Stimulated activated CD4-positive, alpha-beta T cell treated with anti-CD3 and anti-CD28 coated beads, Interleukin-1b, Interleukin-23, amount 100 ng/mL, for 1 hour (primary cell): ENCODE measurements at places on chromosomes 7 and 10.
A peak's percentile ranks its signal among the peaks of the same experiment; 100 is the strongest.

DNA sequence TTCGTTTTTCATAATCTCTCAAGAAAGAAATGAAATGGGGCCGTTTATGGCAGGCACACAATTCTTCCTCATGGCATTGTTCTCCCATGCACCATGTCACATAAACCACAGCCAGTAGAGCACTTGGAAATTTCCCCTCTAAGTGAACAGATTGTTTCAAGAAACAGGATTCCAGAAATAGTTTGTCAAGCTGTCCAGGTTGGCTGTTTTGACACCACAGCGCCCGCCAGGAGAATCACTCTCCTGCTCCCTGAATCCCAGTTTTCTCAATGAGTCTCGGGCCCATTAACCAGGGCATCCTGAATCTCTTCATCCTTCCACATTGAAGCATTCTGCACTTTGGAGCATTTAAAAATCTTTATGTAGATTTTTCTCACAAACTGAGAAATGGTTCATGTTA is 172.2 kb upstream of the NEBL start:
- DNase-seq = no peak

GRCh38 chr10:14023673-14024328 is 306.9 kb downstream of the FRMD4A start:
- DNase-seq = no peak

DNA sequence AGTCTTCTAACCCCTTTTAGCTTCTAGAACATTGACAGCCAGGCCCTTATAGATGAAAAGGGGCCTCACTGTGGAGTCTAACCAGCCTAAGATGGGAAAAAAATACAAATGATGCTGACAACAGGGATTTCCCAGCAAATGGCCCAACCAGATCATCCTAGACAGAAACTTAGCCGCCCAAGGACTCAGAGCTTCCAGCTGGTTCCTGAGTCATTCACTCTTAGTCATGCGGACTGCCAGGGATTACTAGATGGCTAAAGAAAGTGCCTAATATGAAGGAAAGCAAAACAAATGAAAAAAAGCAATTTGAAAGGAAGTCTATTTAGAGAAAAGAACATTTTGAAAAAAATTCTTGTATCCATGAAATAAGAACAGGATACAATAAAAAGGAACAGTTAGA is 23.7 kb downstream of the TSPAN14 start:
- no peak for DNase-seq

- DNase-seq = no peak
These were observed 1.3 kb downstream of the KAZALD1 start for GRCh38 chr10:101063050-101063525.

- DNase-seq = no peak
These were observed 93.5 kb upstream of the DDC start for GRCh38 chr7:50658696-50659095.

DNA sequence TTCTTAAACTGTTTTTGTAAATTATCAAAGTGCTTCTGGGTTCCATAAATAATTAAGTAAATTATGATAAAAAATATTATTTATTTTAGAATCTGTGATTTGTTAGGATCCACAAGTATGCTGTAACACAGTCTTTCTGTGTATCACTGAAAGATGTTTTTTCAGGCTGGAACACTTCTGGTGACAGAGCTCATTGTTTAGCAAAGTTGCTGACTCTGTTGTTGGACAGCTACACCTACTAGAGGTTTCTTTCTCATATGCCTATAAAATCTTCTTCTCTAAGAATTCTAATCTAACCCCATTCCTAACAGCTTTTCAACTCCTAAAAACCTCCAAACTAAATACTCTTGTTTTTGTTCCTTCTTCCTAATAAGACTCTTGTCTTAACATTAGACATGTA is 176.8 kb downstream of the THSD7A start:
- no peak for DNase-seq

GRCh38 chr7:23531794-23532489 is at the start of gene TRA2A:
Gene TRA2A, minus strand, starts transcription at chr7:23531981. Its CDS starts 157 bp downstream, at chr7:23531824.
- DNase-seq = peak; percentile 90

- no peak for DNase-seq
These were observed 48.1 kb downstream of the WIPF3 start for GRCh38 chr7:29854257-29854938.

- DNase-seq = no peak
These were observed 2.0 kb downstream of the ANLN start for GRCh38 chr7:36391436-36392198.

DNA sequence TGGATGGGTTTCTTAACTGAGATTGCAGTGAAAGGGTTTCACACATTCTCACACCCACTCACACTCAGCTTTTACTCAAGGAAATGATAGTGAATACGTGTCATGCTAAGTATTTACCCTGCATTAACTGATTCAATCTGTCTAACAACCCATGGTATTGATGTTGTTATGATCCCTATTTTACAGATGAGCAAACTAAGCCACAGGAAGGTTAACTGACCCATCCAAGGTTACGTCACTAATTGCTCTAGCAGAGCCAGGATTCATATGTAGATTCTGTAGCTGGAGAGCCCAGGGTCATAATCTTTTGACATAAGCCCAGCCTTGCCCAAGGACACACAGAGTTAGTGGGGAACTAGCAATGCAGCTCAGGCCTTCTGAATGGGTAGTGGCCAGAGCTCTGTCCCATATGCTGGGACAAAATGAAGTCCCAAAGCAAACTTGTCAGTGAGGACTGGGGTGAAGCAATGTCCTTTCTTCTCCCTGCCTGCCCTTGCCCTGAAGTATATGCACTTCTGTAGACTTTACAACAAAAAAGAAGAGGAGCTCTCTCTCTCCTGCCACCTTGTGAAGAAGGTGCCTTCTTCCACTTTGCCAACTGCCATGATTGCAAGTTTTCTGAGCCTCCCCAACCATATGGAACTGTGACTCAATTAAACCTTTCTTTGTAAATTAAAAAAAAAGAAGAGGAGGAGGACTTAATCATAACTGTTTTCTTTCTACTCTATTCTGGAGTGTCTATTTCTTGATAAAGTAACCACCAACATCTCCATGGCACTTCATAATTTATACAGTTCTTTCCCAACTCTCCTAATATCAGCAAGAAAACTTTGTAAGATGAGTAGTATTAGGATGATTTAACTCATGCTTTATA is 4.9 kb upstream of the CYP3A7 start:
- no peak for DNase-seq

DNA sequence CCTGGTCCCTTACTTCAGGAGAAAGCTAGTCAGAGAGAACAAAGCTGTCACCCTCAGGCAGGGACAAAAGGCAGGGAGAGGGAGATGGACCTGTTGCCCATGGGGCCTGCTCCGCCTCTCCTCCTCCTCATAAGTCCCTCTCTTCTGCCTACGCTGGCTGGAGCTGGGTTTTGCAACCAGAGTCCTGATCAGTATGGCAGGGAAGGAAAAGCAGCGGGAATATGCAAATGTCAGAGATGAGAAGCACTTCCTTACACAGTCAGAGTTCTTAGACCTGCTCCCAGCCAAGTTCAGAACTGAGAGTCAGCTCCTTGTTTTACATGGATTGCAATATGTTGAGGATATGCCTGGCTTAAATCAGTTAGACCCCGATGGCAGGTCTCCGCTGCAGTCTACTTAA is 231.1 kb downstream of the ADAM12 start:
- no peak for DNase-seq

DNA sequence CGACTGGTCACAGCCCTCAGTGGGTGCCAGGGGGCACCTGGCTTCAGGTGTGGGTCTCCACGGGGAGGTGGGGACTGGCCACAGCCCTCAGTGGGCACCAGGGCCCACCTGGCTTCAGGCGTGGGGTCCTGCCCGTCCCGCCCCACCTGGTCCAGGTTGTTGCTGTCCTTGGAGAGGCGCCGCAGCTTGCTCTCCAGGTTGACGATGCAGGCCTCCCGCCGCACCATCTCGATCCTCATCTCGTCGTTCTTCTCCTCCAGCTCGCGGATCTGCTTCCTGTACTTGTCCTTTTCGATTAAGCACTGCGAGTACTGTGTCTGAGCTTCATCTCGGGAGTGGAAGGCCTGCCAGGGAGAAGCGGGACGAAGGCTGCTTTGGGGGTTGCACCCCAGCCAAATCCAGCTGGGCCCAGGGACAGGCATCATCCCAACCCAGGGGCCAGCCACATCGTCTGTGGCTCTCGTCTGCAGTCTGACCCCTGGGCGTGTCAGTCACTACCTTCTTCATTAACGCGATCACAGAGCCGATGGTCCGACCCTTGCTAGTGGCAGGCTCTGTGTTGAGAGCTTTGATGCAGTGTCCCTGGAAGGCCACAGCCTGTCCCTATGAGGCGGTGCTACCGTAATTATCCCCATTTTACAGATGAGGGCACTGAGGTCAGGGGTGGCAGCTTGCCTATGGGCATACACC is 92.9 kb upstream of the GNA12 start:
- DNase-seq = no peak

GRCh38 chr7:98619450-98620321 is 2.6 kb downstream of the NPTX2 start:
- no peak for DNase-seq

DNA sequence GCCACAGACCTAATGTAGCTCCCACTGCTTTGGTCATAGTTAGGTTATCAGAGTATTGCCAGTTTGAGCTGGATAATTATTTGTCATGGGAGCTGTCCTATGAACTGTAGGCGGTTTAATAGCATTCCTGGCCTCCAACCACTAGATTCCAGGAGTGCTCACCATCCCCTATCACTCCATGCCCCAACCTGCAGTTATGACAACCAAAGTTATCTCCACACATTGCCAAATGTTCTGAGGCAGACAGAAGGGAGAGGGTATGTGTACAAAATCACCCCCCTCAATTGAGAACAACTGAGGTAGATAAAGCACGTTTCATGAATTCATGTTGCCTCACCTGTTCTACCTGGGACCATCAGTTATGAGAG is 119.0 kb upstream of the CACUL1 start:
- DNase-seq = no peak

DNA sequence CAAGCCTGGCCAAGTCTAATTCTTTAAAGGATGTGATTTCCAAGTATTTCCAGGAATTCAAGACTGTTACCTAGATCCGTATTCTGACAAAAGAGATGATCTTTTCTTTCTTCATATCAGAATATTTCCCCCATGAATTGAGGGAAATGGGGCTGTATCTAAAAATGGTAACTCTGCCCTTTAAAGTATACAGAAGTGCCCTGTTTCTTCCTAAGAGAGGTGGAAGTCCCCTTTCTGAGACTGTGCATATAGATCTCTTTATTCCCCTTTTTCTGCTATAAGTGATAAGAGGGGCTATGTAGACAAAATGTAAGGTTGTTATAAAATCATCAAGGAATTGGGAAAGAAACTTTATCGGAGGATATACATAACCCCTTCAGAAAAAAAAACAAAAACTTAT is 287.1 kb upstream of the KAT6B start:
- DNase-seq = no peak

DNA sequence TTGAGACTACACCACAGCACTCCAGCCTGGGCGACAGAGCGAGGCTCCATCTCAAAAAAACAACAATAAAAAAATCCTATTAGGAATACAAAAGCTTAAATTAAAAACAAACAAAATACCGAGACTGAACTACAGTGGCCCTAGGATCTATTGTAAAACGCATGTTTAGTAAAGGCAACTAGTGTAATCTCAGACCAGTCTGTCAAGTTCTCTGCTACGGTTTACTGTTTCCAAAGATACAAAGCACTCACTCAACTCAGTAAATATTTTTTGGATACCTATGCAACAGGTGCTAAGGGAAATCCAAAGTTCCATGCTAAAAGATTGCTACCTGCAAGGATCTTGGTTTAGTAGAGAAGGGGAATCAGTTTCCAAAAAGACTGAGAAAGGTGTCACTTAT is 3.4 kb upstream of the MIOS start:
- DNase-seq = no peak

GRCh38 chr7:11690395-11690794 is 141.6 kb downstream of the THSD7A start:
- DNase-seq = no peak

DNA sequence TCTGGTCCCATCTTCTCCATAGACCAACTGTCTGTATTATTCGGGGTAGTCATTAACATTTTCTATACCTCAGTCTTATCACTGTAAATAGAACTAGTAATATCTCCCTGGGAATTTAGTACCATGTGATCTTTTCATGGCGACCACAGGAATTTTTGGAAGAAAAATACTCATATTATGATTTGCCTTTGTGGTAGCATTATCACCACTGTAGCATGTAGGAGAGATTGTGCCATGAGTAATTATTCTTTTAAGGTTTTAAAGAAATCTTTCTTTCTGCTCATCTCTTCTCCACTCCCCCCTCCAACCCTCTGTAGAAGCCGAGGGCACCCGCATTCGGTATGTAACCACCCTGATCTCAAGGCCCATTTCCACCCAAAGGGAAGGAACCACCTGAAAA is 25.0 kb downstream of the ZNF365 start:
- no peak for DNase-seq

GRCh38 chr7:55521512-55521911 is 50.8 kb downstream of the VOPP1 start:
- DNase-seq = no peak

GRCh38 chr7:138459413-138460175 is 465 bp upstream of the TRIM24 start:
- DNase-seq = peak; percentile 94

DNA sequence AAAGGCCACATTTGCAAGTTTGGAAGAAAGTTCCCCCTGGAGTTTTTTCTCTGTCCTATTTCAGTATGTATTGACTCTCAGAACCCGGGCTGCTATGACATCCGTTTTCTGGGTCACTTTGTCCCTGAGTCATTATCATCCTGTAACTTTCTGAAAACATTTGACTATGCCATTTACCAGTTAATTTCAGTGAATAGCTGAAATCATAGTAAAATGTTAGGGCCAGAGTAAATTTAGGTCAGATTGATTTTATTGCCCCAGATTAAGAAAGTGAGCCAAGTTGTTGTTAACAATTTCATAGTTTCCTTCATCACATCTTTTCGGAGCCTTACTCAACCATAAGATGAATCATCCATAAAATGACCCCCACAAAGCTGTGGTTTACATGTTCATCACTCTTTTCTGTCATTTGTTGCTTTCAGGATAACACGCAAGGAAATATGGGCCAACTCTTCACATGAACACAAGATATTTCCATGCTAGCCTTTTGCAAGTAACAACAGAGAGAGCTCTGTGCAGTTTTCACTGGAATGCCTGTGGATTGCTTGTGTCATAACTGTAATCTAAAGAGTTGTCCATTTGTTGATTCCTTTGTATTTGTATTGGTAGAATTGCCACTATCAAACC is 3.9 kb upstream of the MACC1 start:
- no peak for DNase-seq

GRCh38 chr10:42615419-42615818 is 23.0 kb downstream of the ZNF33B start:
- DNase-seq = no peak

DNA sequence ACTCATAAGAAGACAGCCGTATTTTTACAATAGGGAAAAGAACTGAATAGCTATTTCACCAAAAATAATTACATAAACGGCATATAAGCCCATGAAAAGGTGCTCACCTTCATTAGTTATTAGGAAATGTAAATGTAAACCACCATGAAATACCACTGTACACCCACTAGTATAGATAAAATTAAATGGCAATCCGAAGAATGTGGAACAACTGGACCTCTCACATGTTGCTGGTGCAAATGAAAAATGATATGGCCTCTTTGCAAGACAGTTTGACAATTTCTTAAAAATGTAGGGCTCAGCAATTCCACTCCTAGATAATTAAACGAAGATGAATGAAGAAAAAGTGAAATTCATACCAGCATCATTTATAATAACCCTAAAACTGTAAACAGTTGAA is 91.8 kb downstream of the MAPK8 start:
- no peak for DNase-seq

- no peak for DNase-seq
These were observed 248.1 kb downstream of the ARHGAP21 start for GRCh38 chr10:24475598-24475997.

- DNase-seq = no peak
These were observed 104.4 kb upstream of the MACROH2A2 start for GRCh38 chr10:69948261-69948660.

GRCh38 chr7:40978047-40978446 is 724.8 kb downstream of the INHBA start:
- no peak for DNase-seq

GRCh38 chr7:15305002-15305600 is 256.7 kb downstream of the AGMO start:
- no peak for DNase-seq
